ENCODE measurements at places on chromosomes 11 and 22. TPM values are rescaled to one million over a fixed set of nuclear protein-coding genes. Genes with fewer than 3 reads are reported as not detected.

DNA sequence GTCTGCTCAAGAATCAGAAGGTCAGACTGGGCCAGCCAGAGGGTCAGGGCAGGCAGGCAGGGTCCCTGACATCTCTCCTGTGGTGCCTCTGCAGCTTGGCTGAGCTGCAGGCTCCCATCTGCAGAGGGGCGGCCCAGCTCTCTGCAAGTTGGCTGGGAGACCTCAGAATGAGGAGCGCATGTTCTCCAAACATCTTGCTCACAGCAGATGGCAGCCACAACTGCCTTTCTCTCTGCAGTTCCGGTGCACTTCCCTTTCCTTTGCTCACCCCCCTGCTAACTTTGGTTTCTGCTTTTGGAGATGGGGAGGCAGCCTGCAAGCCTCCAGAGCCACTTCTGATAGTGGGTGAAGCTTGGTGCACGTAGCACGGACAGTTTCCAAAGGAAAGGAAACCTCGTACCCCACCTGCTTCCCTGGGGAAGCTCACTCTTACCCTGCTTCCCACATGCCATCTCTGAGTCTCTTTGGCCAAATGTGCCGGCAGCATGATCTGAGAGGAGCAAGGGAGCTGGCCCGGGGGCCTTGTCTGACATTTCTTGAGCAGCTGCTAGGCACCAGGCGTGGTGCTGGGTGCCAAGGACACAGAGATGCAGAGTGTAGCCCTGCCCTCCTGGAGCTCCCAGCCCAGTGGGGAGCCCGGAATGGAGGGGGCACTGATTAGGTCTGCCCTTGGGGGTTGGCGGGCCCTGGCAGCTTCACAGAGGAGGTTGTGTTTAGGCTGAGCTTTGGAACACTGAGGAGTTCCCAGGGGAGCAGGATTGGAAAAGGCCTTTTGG, 18.2 kb downstream of the DAGLA start:
- H3K27me3 ChIP-seq, result no peaks in the 10 kb centered on the region
- no peak overlapping the region for H3K4me3 ChIP-seq
- H3K4me1 ChIP-seq, result no peaks in the 10 kb centered on the region

The SLC6A5 gene
- not detected for total RNA-seq

GRCh38 chr11:66263231-66263630, 5.2 kb upstream of the RAB1B start:
- no peak overlapping the region for H3K4me3 ChIP-seq
- H3K4me1 ChIP-seq, result no peaks in the 10 kb centered on the region
- DNase-seq, result no peak
- no peaks in the 10 kb centered on the region for H3K27me3 ChIP-seq
- peaks cover 54% of the 10 kb centered on the region for H3K36me3 ChIP-seq
- no peak overlapping the region for H3K27ac ChIP-seq

- H3K36me3 ChIP-seq, result peaks cover 99% of the 10 kb centered on the region
- no peaks in the 10 kb centered on the region for H3K27me3 ChIP-seq
- no peaks in the 10 kb centered on the region for H3K4me1 ChIP-seq
- H3K27ac ChIP-seq, result no peak overlapping the region
- DNase-seq, result no peak
- no peak overlapping the region for H3K4me3 ChIP-seq
Observed at GRCh38 chr11:95778699-95779098, 10.9 kb downstream of the FAM76B start.

DNA sequence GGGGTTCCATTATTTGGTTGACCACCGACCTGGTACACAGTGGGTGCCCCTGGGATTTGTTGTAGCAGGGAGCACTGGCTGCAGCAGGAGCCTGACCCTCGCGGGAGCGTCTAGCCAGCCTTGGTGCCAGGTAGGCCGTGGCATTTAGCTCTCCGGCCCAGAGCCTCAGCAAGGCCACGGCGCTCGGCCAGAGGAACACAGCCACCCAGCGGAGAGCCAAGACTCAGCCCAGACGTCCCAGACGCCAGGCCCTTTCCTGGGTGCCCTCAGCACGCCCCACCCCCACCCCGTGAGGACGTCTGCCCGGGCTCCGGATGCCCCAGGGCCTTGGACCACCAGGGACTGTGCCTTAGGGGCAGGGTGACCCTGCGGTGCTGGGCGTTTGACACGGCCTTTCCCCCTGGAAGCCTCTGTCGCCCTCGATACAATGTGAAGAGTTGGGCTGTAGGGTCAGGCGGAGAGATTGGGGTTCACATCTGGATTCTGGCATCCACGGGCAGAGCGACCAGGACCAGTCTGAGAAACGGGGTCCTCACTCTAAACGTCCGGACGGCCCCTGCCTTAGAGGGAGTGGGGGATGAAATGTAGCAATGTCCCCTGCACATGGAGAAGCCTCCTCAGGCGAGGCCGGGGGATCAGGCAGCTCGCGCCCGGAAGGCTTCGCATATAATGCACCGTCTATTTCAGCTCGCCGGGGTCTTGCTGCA, 99.2 kb upstream of the FGF3 start:
- DNase-seq, result peak; percentile 45
- no peak overlapping the region for H3K4me3 ChIP-seq
- H3K4me1 ChIP-seq, result no peaks in the 10 kb centered on the region
- H3K27ac ChIP-seq, result no peak overlapping the region

The HORMAD2 gene
- not detected for total RNA-seq

GRCh38 chr22:17549183-17549582, 14.1 kb upstream of the SLC25A18 start:
- no peak overlapping the region for H3K27ac ChIP-seq
- no peak overlapping the region for H3K4me3 ChIP-seq
- no peak for DNase-seq
- H3K36me3 ChIP-seq, result peaks cover 85% of the 10 kb centered on the region
- no peaks in the 10 kb centered on the region for H3K4me1 ChIP-seq

GRCh38 chr11:20654038-20654437, 15.3 kb upstream of the NELL1 start:
- peaks cover 69% of the 10 kb centered on the region for H3K27me3 ChIP-seq
- H3K4me1 ChIP-seq, result no peaks in the 10 kb centered on the region
- H3K4me3 ChIP-seq, result no peak overlapping the region
- no peak for DNase-seq

The CD3D gene
- total RNA-seq, result not detected

DNA sequence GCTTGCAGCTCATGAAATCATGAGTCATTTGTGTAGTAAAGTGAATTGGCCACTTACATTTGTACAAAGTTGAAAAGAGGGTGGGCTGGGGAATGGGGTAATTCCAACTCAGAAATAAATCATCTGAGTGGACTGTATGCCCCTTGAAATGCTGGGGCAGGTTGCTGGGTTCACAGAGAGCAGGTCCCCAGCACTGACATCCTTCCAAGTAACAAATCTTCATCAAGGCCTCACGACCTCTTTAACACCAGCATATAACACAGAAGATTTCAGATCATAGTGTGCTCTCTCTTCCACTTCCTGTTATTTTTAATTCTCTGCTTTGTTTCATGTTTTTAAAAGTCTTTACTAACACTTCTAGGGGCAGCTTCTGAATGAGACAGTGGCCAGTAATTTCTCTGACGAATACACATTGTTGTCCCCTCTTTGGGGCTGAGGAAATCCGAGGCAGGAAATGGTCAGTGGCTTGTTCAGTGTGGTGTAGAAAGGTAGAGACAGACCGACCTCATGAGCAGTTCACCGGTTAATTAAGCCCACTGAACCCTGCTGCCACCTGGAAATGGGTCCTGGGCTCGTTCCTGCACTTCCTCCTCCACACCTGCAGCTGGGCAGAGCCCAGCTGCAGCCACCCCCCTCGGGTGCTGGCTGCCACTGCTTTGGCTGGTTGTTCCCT, 127.7 kb downstream of the MAML2 start:
- DNase-seq, result no peak
- peaks cover 18% of the 10 kb centered on the region for H3K4me1 ChIP-seq
- H3K4me3 ChIP-seq, result no peak overlapping the region
- H3K36me3 ChIP-seq, result no peaks in the 10 kb centered on the region
- no peak overlapping the region for H3K27ac ChIP-seq

GRCh38 chr11:14185461-14185860, 173.5 kb downstream of the RRAS2 start:
- H3K4me1 ChIP-seq, result no peaks in the 10 kb centered on the region
- no peaks in the 10 kb centered on the region for H3K27me3 ChIP-seq
- H3K36me3 ChIP-seq, result no peaks in the 10 kb centered on the region
- DNase-seq, result no peak
- no peak overlapping the region for H3K27ac ChIP-seq

GRCh38 chr11:8338138-8338537, 74.5 kb upstream of the LMO1 start:
- DNase-seq, result peak; percentile 93
- H3K27me3 ChIP-seq, result no peaks in the 10 kb centered on the region
- H3K36me3 ChIP-seq, result no peaks in the 10 kb centered on the region
- H3K27ac ChIP-seq, result no peak overlapping the region
- H3K4me3 ChIP-seq, result no peak overlapping the region

- H3K36me3 ChIP-seq, result no peaks in the 10 kb centered on the region
- H3K4me1 ChIP-seq, result peaks cover 14% of the 10 kb centered on the region
- peak overlapping the region; percentile 40 for H3K27ac ChIP-seq
- no peak overlapping the region for H3K4me3 ChIP-seq
Observed at GRCh38 chr11:44876906-44877305, 73.8 kb downstream of the TP53I11 start.

DNA sequence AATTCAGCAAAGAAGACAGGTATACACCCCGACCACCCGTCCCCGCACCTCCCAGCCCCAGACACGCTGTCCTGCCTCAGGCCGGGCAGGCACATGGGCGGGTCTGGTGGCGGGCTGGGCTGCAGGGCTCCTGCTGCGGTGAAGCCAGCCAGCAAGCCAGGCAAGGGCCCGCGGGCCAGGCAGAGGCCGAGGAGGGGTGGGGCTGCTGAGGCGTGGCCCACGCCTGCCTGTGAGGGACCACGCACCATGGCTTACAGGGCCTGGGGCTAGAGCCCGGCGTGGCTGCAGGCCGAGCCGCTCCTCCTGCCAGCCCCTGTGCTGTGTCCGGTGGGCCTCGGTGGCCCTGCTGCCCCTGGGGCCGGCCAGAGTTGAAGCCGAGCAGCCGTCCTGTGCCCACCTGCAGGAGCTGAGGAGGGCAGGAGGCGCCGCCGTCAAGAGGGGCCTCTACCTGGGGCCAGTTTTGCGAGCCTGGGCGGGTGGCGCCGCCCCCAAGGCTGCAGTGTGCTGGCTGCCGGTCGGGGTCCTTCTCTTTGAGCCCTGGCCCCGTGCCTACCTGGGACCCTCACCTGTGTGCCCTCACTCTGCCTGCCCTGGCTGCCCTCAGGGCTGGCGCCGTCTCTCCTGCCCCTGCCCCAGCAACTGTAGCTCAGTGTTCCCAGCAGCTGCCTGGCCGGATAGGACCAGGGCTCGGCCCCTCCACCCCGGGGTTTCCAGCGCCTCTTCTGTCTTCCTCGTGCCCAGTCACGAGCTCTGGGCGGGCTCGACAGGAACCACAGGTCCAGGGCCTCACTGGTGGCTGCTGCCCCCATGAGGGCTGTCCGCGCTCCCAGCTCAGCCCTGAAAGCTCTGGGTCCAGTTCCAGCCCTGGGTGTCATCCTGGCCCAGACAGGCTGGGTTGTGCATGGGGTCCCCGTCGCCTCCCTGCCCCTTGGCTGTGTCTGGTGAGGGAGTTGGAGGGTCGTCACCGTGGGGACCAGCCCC, 38.4 kb downstream of the MOB2 start:
- no peaks in the 10 kb centered on the region for H3K36me3 ChIP-seq
- DNase-seq, result no peak
- H3K4me3 ChIP-seq, result no peak overlapping the region
- no peaks in the 10 kb centered on the region for H3K27me3 ChIP-seq

- no peaks in the 10 kb centered on the region for H3K36me3 ChIP-seq
Observed at GRCh38 chr11:84524422-84525051, 1102.6 kb downstream of the DLG2 start.

DNA sequence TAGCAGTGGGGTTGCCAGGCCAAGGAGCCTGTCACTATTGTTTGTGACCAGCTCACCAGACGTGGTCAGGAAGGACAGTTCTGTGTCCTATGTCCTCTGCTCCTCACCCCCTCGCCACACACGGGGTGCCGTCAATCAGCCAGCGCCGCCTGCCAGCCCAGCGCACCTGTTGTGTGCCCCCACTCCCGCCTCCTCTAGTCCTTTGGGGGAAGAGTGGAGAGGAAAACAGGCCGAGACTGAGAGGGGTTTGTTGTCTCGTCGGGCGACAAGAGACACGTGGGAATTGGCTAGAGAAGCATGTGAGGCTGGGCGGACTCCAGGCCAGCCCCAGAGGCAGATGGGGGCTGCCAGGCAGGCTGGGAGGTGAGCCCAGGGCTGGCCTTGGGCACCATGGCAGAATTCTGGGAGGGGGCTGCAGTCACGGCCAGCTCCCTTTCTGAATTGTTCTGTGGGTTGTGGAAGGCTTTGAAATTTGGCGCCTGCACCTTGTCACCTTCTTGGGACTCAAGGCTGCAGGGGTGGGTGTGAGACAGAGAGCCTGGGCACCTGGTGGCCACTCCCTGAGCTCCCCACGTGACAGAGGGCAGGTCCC, 3.1 kb upstream of the KCNQ1OT1 start:
- no peak overlapping the region for H3K4me3 ChIP-seq
- H3K4me1 ChIP-seq, result peaks cover 12% of the 10 kb centered on the region
- no peaks in the 10 kb centered on the region for H3K36me3 ChIP-seq
- DNase-seq, result peak; percentile 53
